Aorta (tissue), 5 donors: ENCODE measurements at places on chromosomes 5 and 9. TPM values are rescaled to one million over a fixed set of nuclear protein-coding genes. Genes with fewer than 3 reads are reported as not detected.
A peak's percentile ranks its signal among the peaks of the same experiment; 100 is the strongest.

INSL4 gene
- not detected for total RNA-seq

SLC6A7 gene
- not detected for total RNA-seq

SEC24A gene
- total RNA-seq = 32.0 TPM

CDH9 gene
- not detected for total RNA-seq

CTSV gene
- not detected for total RNA-seq

NFIL3 gene
- 27.9 TPM for total RNA-seq

GRCh38 chr5:81826128-81826527 lies 75.2 kb upstream of the SSBP2 start:
- DNase-seq = no peak

DNA sequence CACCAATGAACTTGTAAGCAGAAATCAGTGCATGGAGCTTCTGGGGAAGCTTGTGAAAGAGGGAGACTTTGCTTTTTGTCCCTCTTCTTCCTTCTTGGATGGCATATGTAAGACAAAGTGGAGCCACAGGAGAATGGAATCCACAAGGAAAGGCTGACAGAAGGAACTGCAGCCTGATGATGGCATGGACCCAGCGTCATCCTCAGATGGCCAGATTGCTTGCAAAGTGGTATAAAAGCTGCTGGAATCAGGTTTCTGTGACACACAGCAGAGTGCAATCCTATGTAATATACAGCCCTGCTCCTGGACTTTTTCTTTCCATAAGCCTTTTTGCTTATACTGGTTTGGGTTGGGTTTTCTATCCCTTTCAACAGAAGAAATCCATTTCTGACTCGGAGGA lies 31.4 kb upstream of the SPARC start:
- DNase-seq = no peak

DNA sequence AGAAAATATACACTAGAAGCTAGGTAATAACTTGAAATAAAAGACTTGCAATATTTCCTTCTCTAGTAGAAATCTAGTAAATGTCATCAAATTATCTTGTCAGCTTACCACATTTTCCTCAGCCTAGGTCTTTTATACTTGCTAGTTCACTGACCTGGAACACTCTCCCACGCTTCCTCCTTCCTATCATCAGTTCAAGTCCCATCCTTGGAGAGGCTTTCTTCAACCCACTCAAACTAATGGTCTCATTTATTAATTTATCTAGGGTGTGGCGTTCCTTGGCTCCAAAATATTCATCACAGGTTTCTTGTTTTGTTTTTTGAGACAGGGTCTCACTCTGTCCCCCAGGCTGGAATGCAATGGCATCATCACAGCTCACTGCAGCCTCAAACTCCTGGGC lies 2.9 kb downstream of the FAM13B start:
- DNase-seq = no peak

GRCh38 chr9:32351845-32352244 lies 32.6 kb upstream of the ACO1 start:
- DNase-seq = no peak

GRCh38 chr5:73317523-73317922 lies 131.1 kb downstream of the FOXD1 start:
- no peak for DNase-seq

DNA sequence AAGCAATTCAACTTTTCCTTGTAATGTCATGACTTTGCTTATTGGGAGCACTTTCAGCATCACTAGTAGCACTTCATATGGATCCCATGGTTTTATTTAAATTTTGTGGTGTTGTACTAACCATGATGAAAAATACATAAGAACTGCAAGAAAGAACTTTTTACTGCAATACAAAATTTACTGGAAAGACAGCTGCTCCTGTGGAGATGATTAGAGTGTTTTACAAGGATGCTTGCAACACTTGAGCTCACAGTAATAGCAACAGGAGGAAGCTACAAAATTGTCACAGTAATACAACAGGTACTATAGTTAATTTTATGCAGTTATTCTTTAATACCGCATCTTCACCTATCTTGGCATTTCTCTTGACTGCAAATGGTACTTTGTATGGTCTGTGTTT lies 158.3 kb upstream of the TSLP start:
- no peak for DNase-seq

GRCh38 chr9:72982146-72982799 lies 29.4 kb upstream of the ALDH1A1 start:
- no peak for DNase-seq

GRCh38 chr5:176959051-176959450 lies 47.5 kb downstream of the UIMC1 start:
- DNase-seq = no peak

- peak; percentile 79 for DNase-seq
Observed at GRCh38 chr5:146825033-146825432, 53.5 kb downstream of the PPP2R2B start.

- no peak for DNase-seq
Observed at GRCh38 chr5:137336161-137336560, 163.0 kb downstream of the SPOCK1 start.

DNA sequence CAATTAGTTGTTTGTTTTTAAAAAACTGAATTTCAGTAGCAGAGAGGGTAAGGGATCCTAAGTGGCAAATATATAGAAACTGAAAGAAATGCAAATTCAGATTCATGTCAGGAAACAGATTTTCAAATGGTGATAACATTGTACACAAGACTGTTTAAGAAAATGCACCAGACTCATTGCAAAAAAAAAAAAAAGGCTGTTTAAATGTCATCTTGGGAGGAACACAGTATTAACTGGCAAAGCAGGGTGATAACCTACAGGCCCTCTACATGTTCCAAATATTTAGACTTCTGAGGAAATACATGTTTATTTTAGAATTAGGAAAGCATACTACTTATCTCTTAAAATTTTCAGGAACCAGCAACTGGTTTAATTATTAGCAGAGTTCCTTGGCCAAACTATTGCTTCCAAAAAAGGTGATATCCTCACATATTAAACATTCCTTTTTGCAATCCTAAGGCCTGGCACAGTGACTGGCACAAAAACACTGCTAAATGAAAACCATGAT lies 114.5 kb downstream of the TSSK1B start:
- DNase-seq = no peak

DNA sequence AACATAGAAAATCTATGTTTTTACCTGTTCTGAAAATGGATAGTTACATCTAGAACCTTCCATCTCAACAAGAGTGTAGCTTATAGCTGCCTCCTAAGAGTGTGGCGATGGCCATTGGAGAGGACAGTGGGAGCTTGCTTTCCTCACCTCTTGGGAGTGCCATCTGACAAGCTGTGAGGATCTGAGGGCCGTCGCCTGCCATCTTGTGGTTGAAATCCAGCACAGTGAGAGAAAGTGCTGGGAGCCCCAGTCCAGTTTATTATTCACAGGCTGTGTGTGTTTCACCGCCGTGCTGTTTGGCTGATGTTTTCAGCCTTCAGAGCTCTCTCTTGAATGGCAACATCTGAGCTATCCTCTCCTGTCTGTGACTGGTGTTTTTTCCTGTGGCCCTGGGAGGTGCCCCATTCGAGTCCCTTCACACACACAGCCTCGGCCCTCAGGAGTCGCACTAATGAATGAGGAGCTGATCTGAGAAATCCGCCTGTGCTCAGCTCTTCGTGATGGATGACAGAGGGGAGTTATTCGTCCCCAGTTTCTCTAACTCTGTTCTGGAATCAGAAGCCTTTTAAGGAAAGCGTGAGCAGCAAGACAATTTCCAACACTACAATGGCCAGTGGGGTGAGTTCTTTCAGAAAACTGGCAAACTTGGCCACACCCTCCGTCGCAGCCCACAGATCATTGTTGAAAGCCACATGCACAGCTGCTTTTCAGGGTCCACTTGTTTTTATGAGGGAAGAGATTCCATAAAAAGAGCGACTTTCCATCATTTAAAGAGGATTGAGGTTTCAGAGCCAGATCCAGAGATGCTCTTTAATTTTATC lies 170.3 kb downstream of the PDZD2 start:
- DNase-seq = peak; percentile 65

DNA sequence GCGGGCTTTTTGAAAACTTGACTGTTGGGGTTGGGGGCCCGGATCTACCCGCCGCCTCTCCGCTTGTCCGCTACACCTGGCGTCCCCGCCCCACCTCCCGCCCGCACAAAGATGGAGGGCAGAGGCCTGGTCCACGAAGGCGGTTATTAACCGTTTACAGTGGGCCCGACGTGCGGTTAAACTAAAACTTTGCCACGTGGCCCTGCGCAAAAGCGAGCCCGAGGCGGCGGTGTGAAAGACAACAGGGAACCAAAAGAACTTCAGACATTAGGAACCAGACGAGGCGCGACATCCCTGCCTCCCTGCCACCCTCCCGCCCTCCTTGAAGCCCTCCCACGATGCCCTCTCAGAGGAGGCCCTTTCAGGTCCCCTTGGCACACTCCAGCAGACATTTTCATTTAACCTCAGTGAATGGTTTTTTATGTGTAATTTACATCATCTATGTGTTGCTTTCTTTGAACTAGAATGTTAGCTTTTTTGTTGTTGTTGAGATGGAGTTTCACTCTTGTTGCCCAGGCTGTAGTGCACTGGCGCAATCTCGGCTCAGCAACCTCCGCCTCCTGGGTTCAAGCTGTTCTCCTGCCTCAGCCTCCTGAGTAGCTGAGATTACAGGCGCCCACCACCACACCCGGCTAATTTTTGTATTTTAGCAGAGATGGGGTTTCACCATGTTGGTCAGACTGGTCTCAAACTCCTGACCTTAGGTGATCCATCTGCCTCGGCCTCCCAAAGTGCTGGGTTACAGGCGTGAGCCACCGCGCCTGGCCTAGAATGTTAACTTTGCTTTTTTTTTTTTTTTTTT lies 999 bp upstream of the HNRNPA0 start:
- DNase-seq = no peak

DNA sequence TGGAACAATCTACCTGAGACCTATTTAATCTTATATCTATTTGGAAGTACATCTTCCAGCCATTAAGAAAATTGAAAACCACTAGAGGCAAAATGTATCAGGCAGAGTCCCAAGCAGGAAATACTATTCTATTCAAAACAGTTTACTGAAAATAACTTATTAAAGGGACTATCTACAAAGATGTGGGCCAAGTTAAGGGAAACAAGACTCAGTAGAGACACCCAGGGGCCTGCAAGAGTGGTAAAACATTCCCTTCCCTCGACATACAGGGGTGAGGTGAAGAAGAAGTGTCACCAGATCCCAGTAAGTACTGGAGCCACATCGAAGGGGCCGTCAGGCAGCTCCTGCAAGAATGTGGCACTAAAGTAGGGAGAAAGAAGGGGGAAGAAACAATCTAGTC lies 12.1 kb upstream of the NRG2 start:
- DNase-seq = no peak

DNA sequence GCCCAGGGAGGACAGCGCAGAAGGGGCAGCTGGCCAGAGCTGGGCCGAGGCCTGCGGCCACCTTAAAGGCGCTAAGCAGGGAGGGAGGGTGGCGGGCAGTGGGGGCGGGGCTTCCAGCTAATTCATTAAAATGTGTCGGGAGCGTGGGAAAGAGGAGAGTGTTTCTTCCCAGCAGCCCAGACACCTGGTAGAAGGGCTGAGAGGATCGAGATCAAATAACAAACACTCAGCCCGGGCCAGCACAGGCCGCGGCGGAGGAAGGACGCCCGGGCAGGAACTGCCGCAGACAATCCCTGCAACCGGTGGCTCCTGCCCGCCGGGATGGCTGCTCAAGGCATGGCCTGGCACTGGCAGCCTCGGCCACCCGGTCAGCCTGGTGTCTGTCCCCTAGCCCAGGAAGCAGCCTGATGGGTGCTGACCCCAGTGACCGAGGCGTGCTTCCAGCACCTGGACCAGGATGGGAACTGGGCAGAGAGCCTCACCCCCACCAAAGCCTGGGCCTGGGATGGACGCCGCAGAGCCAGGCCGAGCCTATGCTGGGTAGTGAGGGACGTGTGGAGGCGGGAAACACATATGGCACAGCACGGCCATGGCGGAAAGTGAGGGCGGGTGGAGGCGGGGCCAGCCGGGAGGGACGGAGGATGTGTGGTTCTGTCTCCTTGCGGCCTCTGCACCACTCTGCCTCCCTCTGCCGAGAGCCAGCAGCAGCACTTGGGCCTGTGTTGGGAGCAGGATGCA lies 3.2 kb upstream of the NRARP start:
- DNase-seq = peak; percentile 75

DNA sequence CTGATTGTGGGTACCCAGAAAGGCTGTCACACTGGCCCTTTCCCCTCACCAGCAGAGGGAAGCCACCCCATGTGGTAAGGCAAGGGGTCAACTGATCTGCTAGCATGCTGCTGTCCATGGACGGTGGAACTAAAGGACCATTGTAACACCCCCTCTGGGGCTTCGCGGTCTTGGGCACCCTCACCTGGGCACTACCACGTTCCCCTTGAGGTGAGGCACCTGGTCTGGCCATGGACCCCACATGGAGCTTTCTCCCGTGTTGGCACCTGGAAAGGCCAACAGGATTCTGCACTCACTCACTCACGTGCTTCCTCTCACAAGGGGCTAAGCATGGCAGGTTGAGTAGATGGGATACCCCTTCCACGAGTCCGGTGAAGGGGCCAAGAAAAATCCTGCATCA lies 72.0 kb upstream of the RFX3 start:
- no peak for DNase-seq

- DNase-seq = no peak
Observed at GRCh38 chr5:110341836-110342235, 384.6 kb downstream of the TMEM232 start.

GRCh38 chr9:118438810-118439209 lies 734.6 kb downstream of the TLR4 start:
- DNase-seq = no peak

DNA sequence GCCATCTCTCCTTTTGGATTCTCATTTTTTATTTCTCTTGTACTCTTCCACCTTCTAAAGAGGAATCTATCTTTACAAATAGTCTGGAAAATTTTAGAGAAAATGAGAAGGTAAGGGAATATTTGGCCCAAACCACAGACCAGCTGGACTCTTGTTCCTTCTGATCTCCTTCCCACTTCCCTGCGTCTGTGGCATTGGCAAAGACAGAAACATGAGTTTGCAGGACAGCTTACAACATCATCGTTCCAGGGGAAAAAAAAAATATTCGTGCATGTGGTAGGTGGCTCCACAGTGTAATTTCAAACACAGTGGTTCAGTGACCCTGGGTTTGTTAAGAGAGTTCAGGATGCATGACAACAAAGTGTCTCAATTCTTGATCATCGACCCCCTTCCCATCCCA lies 755.0 kb downstream of the DNAH5 start:
- no peak for DNase-seq

- no peak for DNase-seq
Observed at GRCh38 chr5:79392776-79393175, 121.2 kb downstream of the HOMER1 start.

GRCh38 chr5:151026679-151027078 lies 6.3 kb downstream of the GPX3 start:
- no peak for DNase-seq

DNA sequence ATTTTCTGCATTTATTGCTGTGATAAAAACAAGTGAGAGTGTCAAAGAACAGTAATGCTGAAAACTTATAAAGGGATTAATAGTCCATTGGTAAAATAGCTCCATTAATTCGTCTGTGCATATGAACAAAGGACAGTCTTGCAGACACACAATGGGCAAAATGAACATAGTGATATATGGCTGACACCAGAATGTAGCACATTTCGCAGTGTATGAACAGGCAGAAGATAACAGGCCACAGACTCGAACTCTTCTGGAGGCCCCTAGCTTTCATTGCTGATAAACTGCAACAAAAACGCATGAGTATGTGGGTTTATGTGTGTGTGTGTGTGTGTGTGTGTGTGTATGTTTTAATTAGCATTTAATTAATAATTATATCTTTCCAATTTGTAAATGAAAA lies 354.8 kb downstream of the TAF11L14 start:
- no peak for DNase-seq

- no peak for DNase-seq
Observed at GRCh38 chr9:90578126-90578815, 64.4 kb downstream of the DIRAS2 start.

- DNase-seq = no peak
Observed at GRCh38 chr5:64417390-64417789, 88.4 kb upstream of the RGS7BP start.

- no peak for DNase-seq
Observed at GRCh38 chr5:11139217-11139865, 378.3 kb upstream of the DAP start.
